Foreskin keratinocyte (primary cell): ENCODE measurements at places on chromosomes 7 and 10.

GRCh38 chr10:34864149-34865067, 49.3 kb upstream of the PARD3 start:
- DNase-seq, result no peak

GRCh38 chr10:77027141-77027540, 610.5 kb downstream of the KCNMA1 start:
- DNase-seq, result no peak

GRCh38 chr7:32453341-32454011, 36.7 kb downstream of the LSM5 start:
- DNase-seq, result peak; percentile 34

GRCh38 chr10:69268761-69269416, 9.4 kb upstream of the HK1 start:
- no peak for DNase-seq

DNA sequence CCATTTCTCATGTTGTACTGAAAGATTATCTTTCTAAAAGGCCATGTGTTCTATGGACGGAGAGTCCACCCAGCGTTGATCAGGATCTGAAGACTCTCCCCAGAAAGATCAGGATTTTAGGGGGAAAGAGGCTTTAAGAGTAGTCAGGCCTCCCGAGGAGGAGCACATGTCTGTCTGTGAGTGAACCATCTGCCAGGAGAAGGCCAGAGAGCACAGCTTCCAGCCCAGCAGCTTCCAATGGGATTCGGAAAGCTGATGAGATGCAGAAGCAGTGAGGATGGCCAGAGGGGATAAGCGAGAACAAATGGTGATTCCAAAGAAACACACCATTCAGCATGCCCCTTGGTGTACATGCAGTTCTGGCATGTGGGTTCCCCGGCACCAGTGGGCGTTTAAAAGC, 88.5 kb upstream of the TCERG1L start:
- DNase-seq, result no peak

GRCh38 chr7:156656598-156656997, 16.0 kb downstream of the RNF32 start:
- DNase-seq, result no peak

DNA sequence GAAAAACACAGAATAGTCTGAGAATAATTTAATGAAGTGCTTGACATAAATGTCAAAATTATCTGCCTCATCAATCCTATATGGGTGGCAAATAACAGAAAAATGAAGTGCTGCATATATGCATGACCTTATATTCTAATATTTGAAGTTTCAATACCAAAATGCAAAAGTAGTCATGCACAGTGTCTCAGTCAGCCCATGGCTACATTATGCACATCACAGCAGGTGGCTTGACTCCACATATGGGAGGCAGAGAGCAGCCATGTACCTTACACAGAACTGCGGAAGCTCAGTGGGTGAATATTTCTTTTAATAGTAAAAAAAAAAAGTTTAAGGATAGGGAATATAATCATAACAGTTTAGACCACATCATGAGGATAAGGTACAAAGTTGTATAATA, 17.4 kb upstream of the LIPN start:
- no peak for DNase-seq

DNA sequence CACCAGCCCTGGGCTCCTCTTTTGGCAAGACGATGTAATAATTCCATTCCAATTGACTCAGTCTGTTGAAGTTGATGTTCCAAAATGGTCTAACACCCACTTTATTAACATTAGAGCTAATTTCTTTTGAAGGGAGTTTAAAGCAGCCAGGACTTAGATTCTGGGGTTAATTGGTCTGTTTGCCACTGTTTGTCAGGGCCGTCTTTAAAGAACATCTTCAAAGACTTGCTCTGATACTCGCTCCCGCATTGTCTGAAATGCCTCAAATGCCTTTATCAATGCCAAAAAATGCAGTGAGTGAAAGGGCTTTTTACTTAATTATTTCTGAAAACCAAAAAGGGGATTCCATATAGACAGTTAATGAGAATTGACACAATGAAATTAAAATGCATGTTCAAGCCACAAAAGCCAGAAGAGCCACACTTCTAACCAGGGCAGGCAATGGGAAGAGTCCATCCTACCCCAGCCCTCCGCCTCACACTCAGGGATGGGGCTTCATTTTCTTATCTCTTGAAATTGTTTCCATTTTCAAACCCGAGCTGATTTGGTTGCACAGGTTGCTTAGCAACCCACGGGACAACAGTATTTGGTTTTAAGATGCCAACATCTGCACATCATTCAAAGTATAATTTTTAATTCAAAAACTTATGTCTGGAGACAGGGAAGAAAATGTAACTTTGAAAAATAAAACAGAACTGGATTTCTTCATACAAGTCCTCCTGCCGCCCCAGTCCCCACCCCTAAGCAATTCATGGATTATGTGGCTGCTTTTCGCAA, 163.0 kb downstream of the FGFR2 start:
- no peak for DNase-seq

DNA sequence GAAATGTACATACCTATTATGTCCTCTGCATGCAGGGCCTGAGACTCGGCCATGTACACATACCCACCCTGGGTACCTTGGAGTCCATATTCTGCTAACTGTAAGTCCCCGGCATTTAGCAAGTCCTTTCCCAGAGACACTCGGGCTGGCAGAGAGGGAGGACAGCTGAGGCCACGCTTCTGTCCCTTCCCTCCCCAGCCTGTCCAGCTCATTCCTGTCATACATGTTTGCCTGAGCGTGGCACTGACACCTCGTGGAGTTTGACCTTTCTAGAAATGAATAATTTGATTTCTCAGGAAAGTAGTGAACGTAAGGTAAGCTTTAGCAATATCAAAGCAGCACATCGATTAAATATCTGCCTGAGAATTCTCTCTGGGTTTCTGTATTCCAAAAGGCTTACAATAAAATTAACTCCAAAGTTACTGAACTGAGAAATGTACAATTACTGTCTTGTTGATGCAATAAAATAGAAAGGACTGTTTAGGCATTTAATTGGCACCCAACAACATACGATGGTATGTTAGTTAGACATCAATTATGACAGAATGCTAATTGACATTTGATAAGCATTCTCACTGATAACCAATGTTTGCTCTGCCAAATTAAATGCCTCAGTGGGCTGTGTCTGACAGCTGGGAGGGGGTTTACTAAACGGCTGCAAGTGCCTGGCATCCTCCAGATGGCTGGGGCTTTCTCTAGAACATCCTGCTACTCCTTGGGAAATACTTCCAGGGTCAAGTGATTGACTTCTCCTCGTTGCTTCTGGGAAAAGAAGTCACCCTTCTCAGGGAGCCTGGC, 221.2 kb downstream of the CCSER2 start:
- DNase-seq, result no peak

DNA sequence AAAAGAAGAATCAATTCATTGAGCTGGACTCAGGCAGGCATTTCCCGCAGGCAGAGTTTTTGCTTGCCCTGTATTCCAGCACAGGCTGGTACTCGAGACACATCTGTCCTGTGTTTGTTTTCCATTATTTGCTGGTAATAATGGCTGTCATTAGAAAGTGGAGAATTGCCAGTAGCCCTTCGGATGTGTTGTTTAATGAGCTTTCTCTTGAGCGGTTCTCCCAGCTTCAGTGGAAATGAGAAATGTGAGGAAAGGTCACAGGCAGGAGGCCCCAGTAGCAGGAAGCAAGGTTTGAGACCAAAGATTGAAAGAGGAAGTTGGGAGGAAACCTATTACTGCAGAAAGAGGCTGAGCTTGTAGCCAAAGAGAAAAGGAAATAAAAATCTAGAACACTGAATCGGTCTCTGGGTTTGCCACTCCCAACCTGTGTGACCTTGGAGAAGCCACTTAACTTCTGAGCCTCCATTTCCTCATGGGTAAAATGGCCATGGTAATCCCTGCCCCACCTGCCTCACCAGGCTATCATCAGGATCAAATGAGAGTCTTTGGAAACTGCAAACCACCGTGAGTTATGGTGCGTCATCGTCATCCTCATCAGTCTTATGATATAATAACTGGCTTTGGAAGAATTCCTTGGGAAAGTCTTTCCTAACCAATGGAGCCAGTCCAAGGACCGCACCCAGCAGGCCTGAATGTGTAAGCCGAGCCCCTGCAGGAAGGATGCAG, 67.7 kb downstream of the TACR2 start:
- peak; percentile 99 for DNase-seq
